ENCODE measurements at places on chromosomes 16 and 17. TPM values are rescaled to one million over a fixed set of nuclear protein-coding genes. Genes with fewer than 3 reads are reported as not detected.

Gene IL34
- total RNA-seq = 4.1 TPM

Gene KCNJ18
- total RNA-seq = not detected

Gene KRT25
- not detected for total RNA-seq

Gene PRAC2
- 0.46 TPM for total RNA-seq

Gene RPRML
- total RNA-seq = not detected

Gene TBC1D3C
- not detected for total RNA-seq

Gene CCL7
- total RNA-seq = 1.0 TPM

Gene PYDC1
- total RNA-seq = not detected

Gene ZG16
- not detected for total RNA-seq

Gene GRB7
- not detected for total RNA-seq

Gene CHST4
- total RNA-seq = not detected

Gene HOXB8
- total RNA-seq = not detected

Gene DYNLRB2
- total RNA-seq = not detected

Gene DUSP3
- 38.4 TPM for total RNA-seq

Gene KRTAP9-8
- not detected for total RNA-seq

Gene FNDC8
- not detected for total RNA-seq

Gene KRT38
- total RNA-seq = 0.14 TPM

Gene FZD2
- total RNA-seq = 7.7 TPM

Gene GNAO1
- under 0.01 TPM for total RNA-seq

Gene KRTAP9-4
- not detected for total RNA-seq

Gene UBN1
- total RNA-seq = 16.5 TPM

Gene DHRS13
- total RNA-seq = 6.7 TPM

Gene CCL1
- not detected for total RNA-seq

Gene SCARF1
- 0.14 TPM for total RNA-seq

Gene ITGAD
- not detected for total RNA-seq

Gene SLC47A2
- total RNA-seq = not detected

Gene KRTAP1-1
- total RNA-seq = not detected

Gene CACNB1
- 3.6 TPM for total RNA-seq

Gene GP1BA
- total RNA-seq = not detected

Gene OTOP3
- not detected for total RNA-seq

Gene ATP1B2
- not detected for total RNA-seq

Gene NKD1
- under 0.01 TPM for total RNA-seq

Gene C16orf95
- 3.4 TPM for total RNA-seq

Gene PRSS33
- not detected for total RNA-seq

Gene CCL8
- total RNA-seq = 8.8 TPM

Gene NAA60
- total RNA-seq = 7.4 TPM

Gene ANKRD40CL
- total RNA-seq = not detected

Gene CXCL16
- total RNA-seq = 1.8 TPM

Gene RABEP1
- total RNA-seq = 43.4 TPM

Gene ADAD2
- total RNA-seq = not detected

Gene TSR3
- total RNA-seq = 63.9 TPM
